ENCODE measurements at places on chromosomes 11 and 22. TPM values are rescaled to one million over a fixed set of nuclear protein-coding genes. Genes with fewer than 3 reads are reported as not detected.

GPHA2 gene
- polyA plus RNA-seq, result not detected

CCDC88B gene
- 3.7 TPM for polyA plus RNA-seq

SCN3B gene
- polyA plus RNA-seq, result 73.6 TPM

AP5B1 gene
- polyA plus RNA-seq, result 2.8 TPM

APOL5 gene
- 1.9 TPM for polyA plus RNA-seq

MYRF gene
- polyA plus RNA-seq, result 7.2 TPM

KBTBD3 gene
- 6.1 TPM for polyA plus RNA-seq

SNX32 gene
- 0.93 TPM for polyA plus RNA-seq

HYLS1 gene
- polyA plus RNA-seq, result 6.0 TPM

DNAJB7 gene
- polyA plus RNA-seq, result 0.28 TPM

CHRNA10 gene
- 5.5 TPM for polyA plus RNA-seq

CRYBB2 gene
- polyA plus RNA-seq, result not detected

MEI1 gene
- 0.87 TPM for polyA plus RNA-seq

PIH1D2 gene
- 1.3 TPM for polyA plus RNA-seq

APOL3 gene
- polyA plus RNA-seq, result 15.3 TPM

MPZL2 gene
- 1.5 TPM for polyA plus RNA-seq

GSTT2 gene
- polyA plus RNA-seq, result not detected

SLCO2B1 gene
- polyA plus RNA-seq, result 14.5 TPM

MDK gene
- 136 TPM for polyA plus RNA-seq

C22orf42 gene
- not detected for polyA plus RNA-seq

FIBIN gene
- polyA plus RNA-seq, result 43.0 TPM

SEC14L2 gene
- polyA plus RNA-seq, result not detected

PNPLA3 gene
- not detected for polyA plus RNA-seq

TYR gene
- polyA plus RNA-seq, result 2.8 TPM

OR8H2 gene
- polyA plus RNA-seq, result not detected

CDC42BPG gene
- polyA plus RNA-seq, result 2.8 TPM

FAM180B gene
- polyA plus RNA-seq, result 2.9 TPM

All from muscle of arm (tissue), 14 donors.